ENCODE measurements at places on chromosomes 5 and 9.
A peak's percentile ranks its signal among the peaks of the same experiment; 100 is the strongest.

DNA sequence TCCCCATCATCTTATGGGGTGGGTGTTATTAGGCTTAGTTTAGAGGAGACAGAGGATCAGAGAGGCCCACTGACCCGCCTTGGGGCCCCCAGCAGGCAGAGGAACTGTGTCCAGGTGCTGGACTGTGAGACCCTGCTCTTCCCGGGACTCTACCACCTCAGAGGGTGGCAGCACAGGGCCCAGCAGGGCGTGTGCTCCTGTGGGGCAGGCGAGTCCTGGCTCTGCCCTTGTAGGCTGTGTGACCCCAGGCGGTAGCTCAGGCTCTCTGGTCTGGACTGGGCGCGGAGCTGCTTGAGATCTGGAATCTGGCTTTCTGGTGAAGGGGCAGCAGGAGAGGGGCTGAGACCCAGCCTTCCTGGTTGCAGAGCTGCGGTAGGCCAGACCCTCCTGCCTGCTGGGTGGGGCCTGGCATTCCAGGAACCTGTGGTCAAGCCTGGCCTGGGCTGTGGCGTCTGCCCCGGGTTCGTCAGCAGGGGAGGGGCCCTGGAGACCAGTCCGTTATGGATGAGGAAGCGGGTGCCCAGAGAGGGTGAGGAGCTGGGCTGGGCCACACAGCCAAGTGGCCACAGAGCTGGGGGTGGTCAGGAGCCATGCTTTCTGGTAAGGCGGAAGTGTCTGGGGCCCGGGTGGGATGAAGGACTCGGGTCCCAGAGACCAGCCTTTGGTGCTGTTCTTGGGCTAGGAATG lies 46.5 kb downstream of the RXRA start:
- no peak for DNase-seq

DNA sequence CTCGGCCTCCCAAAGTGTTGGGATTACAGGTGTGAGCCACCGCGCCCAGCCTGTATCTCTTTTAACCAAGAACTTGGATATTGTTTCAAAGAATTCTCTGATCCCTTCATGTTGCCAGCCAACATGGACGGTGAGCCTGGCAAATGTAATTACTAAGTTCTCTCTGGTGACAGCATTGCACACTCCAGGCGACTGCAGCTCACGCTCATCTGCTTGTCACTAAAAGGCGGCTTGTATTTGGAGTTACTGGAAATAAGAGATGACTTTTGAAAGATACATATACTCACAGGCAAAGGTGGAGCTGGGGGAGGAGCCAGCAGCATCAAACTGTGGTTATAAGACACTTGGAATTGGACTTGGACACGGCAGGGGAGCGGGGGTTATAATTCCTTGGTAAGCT lies 172.3 kb downstream of the SLIT3 start:
- DNase-seq: no peak

- no peak for DNase-seq
Measured at GRCh38 chr5:39605588-39606575, 181.1 kb upstream of the DAB2 start.

DNA sequence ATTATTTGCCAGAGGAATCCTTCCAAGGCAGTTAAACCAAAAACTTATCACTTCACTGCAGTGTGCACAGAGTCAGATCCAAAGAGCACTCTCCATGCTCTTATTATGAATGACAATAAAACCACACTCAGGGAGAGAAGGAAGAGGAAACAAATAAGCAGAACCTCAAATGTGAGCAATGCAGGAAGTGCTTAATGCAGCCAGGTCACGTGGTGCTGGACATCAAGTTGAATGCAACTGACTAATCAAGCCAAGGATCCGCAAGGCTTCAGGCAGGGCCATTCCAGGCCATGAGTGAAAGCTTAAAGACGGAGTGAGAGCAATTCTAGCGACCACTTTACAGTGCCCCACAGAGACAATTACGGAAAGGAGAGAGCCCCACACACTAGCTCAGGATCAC lies 230.4 kb upstream of the PUM3 start:
- DNase-seq: no peak

- DNase-seq: peak; percentile 33
Measured at GRCh38 chr9:114662081-114662989, 4.7 kb upstream of the TEX53 start.

- no peak for DNase-seq
Measured at GRCh38 chr9:120265791-120266190, 314.2 kb downstream of the CDK5RAP2 start.

DNA sequence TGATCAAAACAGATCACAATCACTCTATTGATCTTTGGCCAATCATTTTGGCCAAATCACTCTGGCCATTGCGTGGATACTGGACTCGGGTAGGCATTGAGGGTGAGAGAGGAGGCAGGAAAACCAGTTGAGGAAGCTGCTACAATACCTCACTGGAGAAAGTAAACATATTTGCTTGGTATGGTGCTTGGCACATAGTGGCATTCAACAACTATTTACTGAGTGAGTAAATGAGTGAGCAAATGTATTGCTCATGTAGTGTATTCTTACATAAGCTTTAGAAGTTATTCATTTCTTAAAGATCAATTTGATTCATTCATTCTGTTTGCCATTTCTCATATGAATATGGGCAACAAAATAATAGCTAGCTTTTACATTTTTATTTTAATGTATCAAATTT lies 4.0 kb upstream of the DEPDC1B start:
- no peak for DNase-seq

- DNase-seq: no peak
Measured at GRCh38 chr5:147712019-147712418, 70.5 kb downstream of the JAKMIP2 start.

DNA sequence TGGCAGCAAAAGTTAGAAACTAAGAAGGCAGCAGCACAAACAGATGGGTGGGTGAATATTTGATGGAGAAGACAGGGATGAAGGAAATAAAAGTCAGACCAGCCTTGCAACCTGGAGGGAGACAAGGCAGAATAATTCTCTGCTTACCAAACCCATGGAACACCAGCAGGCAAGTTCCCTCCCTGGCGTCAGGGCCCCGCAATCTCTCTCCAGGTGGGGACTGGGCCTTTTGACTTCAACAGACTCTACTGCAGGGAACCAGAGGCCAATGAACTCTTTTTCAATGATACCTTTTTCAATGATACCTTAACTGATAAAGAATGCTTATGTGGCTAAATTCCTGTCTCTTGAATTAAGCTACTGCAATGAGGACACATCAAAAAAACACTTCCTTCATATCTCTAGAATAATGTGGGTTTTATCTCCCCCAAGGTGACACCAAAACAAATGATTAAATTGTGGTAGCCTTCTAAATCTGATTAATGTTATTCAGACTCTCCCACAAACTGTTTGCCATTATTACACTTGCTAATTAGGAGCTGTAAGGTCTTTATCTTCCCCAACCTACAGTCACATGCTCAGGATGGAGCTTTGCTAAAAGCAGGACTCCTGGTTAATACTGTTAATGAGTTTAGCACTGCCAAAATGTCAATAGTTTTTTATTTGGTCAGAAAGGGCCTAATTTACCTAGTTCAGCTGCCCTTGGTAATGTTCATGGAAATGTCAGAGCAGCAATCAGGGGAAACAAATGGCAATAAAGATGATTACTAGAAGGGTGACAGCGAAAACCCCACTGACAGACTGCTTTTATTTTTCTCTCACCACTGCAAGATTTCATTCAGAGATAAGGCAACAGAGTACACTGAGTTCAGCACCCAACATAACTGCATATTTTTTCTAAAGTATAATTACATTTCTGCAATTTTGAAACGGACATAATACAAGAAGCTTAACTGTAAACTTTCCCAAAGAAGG lies 165.5 kb downstream of the TSSK1B start:
- DNase-seq: no peak

DNA sequence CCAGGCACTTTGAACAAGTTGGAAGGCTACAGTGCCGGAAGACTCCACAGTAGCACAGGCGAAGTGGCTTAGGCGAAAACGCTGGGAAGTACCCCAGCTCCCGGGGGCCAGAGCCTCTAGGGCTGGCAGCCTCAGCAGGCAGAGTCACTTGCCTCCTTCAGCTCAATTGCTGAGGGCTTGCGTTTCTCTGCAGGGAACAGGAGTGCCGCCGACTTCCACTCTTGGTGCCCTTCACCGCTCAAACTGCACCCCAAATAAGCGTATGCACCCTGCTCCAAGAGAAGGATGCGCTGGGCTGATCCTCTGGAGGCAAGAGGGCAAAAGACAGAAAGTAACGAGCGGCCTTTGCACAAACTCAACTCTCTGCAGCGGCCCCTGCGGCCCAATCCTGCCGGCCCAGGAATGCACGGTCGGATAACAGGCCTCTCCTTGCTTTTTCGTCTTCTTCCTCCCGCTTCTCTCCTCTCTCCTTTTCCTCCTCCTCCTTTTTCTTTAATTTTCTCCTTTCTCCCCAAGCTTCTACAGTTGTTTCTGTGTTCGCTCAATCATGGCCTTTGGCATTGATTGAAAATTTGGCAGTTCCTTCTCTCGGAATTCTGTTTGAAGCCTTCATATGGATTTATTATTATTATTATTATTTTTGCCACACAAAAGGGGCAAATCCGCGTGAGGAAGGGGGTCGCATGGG lies 1.1 kb upstream of the S1PR3 start:
- DNase-seq: no peak

- DNase-seq: no peak
Measured at GRCh38 chr9:99457406-99457805, 235.3 kb downstream of the SEC61B start.

- DNase-seq: no peak
Measured at GRCh38 chr5:83524345-83524744, 52.8 kb downstream of the VCAN start.

GRCh38 chr9:78030296-78030552 lies 1.4 kb downstream of the GNAQ start:
- DNase-seq: no peak

- no peak for DNase-seq
Measured at GRCh38 chr5:196350-196749, 5.1 kb downstream of the LRRC14B start.

DNA sequence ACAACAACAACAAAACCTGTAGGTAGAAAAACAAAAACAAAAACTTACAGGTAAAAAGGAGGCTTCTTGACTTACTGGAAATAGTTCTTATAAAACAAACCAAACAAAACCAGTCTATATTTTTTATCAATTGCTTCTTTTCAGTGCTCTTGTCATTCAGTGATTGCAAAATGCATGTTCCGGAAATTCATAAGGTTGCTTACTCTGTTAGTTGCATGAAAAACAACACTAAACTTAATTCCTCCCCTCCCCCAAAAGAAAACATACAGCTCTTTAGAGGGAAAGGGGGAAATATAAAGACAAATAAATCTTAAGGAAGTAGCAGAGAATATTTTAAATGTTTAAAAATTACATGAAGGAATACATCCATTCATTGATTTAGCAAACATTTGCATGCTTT lies 19.1 kb downstream of the CPEB4 start:
- no peak for DNase-seq

DNA sequence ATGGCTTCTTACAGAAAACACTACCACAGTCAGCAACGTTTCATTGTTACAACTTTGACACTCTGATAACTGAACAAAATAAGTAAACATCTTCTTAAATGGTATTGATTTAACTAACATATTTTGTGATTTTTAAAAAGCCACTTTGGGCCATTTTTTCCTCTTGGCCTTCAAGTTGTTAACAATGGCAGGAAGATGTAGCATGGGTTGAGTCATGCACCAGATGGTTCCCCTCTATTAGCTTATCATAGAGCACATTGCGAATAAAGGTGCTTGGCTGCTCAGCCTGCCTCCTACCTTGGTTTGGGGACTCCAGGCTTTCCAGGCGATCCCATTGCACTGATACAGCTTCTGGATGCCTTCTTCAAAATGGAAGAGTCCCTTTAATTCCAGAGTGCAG lies 24.1 kb upstream of the CER1 start:
- DNase-seq: no peak

GRCh38 chr5:43008363-43009153 lies 31.6 kb downstream of the ANXA2R start:
- peak; percentile 79 for DNase-seq

DNA sequence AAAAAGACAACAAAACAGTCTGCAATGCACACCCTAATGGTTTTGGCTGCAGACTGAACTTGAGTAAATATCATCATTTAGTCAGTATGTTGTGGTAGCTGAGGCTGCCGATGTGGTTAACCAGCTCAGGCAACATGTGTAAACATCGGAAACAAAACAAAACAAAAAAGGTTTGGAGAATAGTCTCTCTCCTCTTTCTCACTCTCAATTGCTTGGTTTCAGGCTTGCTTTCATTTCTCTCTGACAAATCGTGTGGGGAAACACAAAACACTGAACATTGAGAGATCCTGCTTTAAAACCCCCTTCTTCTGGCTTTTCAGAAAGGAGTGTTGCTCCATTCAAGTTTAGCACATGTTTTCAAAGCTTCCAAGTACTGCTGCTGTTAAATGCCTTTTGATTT lies 453.3 kb downstream of the BNC2 start:
- DNase-seq: no peak

DNA sequence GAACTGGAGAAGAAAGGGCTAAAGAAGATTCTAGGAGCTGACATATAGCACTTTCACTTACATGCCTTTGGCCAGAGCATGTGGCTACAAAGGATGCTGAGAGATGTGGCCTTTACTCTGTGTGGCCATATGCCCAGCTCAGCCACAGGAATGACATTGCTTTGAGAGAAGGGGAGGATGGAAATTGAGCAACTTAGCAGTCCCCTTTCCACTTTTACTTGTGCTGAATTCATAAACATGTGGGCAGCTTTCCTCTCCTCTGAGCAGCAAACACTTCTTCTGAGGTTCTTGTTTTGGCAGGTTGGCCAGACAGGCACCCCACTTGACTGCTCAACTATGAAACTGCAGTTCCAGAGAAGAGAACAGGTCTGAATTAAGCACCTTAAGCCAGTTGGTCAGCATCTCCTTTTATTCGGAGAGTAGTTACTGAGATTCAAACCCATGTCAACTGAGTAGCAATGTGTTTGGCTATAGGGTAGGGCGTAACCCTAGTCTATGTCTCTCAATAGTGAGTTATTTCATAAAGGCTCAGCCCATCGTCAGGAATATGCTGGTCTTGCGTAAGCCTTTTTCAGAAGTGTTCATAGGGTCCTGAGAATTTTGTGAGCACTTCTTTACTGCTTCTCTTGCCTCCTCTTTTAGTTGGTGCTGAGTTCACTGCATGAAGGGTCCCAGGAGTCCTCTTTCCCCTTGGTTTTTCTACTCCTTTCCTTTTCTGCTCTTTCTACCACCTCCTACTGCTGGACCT lies 134.5 kb downstream of the PALM2AKAP2 start:
- DNase-seq: no peak

GRCh38 chr9:100216178-100216787 lies 117.2 kb downstream of the INVS start:
- peak; percentile 32 for DNase-seq
